ENCODE measurements at places on chromosomes 6 and 20.

- no peak for DNase-seq
These were observed 8.7 kb upstream of the APCDD1L start for GRCh38 chr20:58523971-58524315.

GRCh38 chr20:34948030-34948429, 7.6 kb downstream of the GSS start:
- DNase-seq = no peak

GRCh38 chr6:85404564-85405174, 45.2 kb upstream of the NT5E start:
- no peak for DNase-seq

DNA sequence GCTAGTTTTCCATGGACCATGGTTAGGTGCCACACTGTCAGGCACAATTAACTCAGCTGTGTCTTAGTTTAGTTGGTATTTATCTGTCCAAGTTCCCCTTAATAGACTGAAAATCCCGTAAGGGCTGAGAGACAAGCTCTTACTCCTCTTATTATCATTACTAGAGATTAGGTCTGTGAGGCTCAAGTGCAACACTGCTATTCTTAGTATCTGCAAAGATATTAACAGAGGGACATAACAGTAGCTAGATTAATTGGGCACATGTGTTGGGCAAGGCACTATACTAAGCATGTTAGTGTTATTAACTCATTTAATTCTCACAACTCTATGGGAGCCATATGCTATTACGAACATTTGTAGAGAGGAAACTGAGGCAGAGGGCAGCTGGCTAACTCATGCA, 137.3 kb downstream of the VEGFA start:
- no peak for DNase-seq

GRCh38 chr6:21478883-21479539, 114.5 kb upstream of the SOX4 start:
- DNase-seq = no peak

- DNase-seq = no peak
These were observed 147.2 kb upstream of the GGTLC1 start for GRCh38 chr20:24135781-24136180.

- no peak for DNase-seq
These were observed 297.3 kb downstream of the PHACTR1 start for GRCh38 chr6:13013681-13014503.

DNA sequence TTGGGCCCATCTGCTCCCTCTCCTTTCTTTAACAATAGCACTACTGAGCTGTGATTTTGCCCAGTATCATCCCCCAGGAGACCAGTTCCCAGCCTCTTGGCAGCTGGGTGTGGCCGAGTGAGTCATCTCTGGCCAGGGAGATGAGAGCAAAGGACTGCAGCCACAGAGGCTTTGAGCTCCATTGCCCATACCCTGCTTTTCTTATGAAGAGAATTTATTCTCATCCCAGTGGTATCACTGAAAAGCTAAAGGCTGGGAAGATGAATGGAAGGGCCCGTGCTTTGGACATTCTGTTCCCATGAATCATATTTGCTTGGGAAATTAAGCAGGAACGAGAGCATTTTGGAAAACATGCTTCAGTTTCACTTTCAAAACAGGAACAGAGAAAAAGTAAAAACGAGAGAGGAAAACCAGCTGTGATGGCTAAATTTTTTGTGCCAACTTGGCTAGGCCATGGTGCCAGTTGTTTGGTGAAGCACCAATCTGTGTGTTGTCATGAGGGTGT, 14.9 kb downstream of the CST3 start:
- DNase-seq = no peak

- DNase-seq = no peak
These were observed 44.9 kb downstream of the ITCH start for GRCh38 chr20:34407962-34408474.

- no peak for DNase-seq
These were observed 11.8 kb downstream of the RPL7L1 start for GRCh38 chr6:42891199-42891722.

DNA sequence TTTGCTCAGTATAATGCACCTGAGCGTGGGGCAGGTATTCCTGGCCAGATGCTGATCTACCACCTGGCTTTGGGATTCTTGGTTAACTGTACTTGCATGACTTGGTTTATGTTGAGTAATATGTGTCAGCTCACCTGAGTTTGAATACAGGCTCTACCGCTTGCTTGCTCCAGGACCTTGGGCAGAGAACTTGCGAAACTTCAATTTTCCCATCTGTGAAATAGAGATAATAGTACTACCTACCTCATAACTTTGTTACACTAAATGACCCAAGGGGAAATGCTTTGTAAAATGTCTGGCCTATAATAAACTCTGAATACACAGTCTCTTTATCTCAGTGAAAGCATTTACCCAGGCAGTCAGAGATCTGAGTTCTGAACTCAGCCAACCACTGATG, 51.8 kb downstream of the SCAND1 start:
- DNase-seq = no peak

GRCh38 chr6:27810768-27811450, 101.3 kb downstream of the OR2B2 start:
- DNase-seq = no peak

DNA sequence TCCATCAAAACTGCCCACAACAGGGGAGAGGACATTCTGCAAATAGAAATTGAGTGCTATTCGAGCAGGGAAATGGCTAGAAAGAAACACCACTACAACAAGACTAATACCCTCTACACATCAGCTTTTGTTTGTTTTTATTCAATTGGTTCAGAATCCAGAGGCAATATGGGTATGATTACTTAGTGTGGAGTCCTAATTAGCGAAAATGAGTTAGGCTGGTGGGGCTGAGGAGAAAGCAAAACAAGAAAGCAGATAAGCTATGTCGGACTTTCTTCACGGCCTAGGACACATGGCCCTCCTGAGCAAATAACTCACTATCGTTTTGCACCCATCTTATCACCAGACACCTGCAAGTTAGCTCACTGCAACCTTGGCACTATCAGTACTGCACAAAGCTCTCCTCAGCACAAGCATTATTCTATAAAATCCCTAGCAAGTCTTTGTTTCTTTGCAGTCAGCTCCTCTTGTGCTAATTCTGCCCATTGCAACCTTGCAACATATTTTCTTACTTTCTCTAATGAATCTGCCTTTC, 31.3 kb upstream of the SH3BGRL2 start:
- DNase-seq = no peak

- DNase-seq = no peak
These were observed 17.5 kb downstream of the VAPB start for GRCh38 chr20:58406422-58407001.

- DNase-seq = no peak
These were observed 18.3 kb upstream of the AGPAT4 start for GRCh38 chr6:161292145-161292544.

GRCh38 chr6:163200289-163200688, 214.2 kb upstream of the QKI start:
- no peak for DNase-seq

DNA sequence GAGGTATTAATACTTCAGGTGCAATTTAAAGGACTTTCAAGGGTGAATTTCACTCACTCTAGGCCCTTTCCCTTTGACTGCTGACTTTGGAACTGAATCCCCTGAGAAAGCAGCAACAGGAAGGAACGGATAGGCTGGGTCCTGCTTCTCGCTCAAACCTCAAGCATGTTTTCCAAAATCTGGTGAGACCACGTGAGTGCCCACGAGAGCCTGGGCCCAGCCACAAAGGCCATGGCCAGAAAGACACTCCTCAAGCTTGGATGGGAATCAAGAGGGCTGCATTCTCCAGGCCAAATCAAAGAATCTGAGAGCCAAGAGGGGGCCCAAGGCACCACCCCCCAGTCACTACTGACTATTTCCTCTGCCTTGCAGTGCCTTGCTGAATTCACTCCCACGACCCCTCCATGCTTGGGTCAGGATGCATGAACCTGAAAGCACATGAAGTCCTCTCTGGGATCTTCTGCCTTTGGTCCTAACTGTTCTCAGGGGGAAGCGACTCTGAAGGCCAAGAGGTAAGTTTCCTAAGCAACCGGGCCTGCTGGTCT, 146.1 kb downstream of the NFATC2 start:
- no peak for DNase-seq
